Activated T-helper 1 cell treated with Interleukin-2 at 50 U/mL for 16 hours (primary cell): ENCODE measurements at places on chromosomes 5 and 9.

DNA sequence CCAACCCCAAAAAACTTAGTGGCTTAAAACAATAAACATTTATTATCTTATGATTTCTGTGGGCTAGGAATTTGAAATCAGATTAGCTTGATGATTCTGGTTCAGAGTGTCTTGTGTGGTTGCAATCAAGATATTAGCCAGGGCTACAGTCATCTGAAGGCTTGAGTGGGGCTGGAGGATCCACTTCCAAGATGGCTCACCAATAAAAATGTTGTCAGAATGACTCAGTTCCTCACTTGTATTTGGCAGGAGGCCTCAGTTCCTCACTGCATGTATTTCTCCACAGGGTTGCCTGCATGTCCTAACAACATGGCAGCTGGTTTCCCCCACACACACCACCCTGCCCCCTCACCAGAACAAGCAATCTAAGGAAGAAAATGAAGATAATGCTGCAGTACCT lies 98.2 kb upstream of the NIPBL start:
- DNase-seq: no peak

DNA sequence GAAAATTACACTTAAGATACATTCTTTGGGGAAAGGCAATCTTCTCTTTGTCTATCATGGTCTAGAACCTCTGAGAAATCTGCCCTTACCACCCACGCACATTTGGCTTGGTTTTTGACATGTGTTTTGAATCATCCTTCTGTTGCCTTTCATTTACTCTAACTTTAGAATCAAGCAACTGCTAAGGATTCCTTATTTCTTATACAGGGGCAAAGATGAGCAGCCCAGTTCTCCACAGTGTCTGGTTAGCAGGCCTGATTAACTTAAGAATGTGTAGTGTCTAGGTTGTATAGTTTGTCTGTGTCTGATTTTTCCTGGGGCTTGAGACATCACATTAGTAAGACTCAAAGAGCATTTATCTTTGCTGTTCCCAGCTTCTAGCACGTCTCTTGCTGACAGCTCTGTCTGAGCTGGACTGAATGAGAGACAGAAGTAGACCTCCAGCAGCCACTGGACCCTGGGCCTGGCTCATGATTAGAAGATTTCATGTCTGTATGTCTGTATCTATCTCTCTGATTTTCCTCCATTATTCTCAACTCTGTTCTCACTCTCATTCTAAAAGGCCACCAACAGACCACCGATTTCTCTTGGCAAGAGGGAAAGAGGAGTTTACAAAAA lies 31.8 kb upstream of the PCA3 start:
- no peak for DNase-seq

DNA sequence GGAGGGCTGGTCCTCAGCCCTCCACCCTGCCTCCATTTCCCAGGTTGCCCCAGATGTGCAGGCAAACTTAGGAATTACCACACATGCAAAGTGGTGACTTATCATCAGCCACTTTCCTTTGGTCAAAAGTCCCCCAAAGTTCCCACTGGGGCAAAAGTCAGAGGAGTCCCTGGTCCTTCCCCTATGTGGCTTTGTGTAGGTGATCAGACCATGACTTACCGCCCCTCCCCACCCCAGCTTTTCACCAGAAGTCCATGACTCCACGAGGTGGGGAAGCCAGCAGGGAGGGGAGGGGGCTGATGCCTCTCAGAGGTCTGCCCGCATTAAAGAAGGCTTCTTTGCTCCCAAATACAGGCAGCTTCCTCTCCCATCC lies 5.8 kb downstream of the TRAF1 start:
- DNase-seq: no peak

- DNase-seq: no peak
Observed at GRCh38 chr5:59034498-59035186, 451.8 kb downstream of the RAB3C start.

DNA sequence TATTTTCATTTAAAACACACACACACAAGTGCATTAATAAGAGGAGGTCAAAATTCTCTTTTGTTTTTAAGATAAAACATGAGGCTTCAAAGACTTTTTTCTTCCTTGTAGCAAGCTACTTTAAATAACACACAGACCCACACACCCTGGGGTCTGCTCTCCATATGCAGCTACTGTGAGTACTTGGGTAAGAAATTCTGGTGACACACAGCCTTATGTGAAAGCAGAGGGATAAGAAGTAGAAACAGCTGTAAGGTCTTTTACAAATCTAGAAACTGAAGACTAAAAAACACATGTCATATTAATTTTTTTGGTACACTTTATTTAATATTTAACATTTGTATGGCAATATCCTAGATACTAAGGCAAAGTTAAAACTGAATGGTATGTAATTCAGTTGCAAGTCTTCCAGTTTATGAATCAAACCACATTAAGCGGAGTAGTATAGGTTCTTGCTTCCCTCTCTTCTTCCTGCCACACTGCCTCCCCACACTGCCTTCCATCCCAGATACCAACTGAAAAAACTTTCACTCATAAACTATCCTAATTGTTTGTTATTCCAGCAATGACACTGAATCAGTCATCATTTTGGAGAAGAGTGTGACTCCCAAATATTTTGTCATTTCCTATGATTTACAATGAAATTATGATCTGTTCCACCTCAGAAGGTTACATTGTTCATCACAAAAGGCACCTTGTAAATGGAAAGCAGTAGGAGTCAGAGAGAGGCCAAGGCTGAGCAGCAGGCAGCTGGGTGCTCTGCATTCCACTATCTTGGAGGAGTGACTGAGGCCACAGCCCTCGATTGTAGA lies 92.0 kb downstream of the PLCXD3 start:
- DNase-seq: no peak

DNA sequence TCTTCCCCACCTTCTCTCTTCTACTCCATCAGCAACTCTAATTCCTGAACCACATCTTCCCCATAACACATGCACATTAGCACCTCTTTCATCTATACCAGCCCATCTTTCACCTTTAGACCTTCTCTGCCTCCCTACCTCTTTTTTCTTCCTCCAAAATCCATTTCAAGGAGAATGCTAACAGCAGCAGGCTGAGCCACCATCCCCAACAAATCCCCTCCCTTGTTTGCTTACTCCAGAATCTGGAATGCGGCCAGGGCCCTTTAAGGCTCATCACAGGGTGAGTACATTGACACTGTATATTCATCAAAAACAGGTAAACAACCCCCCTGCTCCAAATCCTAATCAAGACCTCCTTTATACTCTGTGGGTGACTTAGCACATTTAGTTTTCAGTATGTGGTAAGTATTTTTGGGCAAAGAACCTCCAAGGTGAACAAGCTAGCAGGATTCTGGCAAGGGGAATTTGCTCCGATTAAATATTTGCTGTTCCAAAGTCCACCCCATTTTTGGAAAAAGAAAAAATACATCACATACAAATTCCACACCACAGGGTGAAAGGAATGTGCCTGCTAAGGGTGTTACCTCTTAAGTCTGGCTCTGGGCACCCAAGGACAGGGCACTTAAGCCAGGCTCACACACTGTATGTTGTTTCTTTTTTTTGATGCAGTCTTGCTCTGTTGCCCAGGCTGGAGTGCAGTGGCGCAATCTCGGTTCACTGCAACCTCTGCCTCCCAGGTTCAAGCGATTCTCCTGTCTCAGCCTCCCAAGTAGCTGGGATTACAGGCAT lies 71.4 kb downstream of the SERINC5 start:
- DNase-seq: no peak

GRCh38 chr9:125887172-125887571 lies 140.0 kb downstream of the PBX3 start:
- no peak for DNase-seq

- DNase-seq: no peak
Observed at GRCh38 chr5:172646716-172647285, 5.7 kb downstream of the NEURL1B start.

- no peak for DNase-seq
Observed at GRCh38 chr5:107123014-107123413, 547.7 kb downstream of the EFNA5 start.

DNA sequence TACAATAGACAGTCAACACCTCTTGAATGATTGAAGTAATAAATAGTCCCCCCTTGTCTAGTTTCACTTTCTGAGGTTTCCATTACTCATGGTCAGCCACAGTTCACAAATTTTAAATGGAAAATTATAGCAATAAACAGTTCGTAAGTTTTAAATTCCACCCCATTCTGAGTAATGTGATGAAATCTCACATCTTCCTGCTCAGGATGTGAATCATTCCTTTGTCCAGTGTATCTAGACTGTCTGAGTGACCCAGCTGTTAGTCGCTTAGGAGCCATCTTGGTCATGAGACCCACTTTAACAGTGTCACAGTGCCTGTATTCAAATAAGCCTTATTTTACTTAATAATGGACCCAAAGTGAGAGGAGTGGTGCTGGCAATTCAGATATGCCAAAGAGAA lies 311.6 kb upstream of the PRR16 start:
- DNase-seq: no peak

DNA sequence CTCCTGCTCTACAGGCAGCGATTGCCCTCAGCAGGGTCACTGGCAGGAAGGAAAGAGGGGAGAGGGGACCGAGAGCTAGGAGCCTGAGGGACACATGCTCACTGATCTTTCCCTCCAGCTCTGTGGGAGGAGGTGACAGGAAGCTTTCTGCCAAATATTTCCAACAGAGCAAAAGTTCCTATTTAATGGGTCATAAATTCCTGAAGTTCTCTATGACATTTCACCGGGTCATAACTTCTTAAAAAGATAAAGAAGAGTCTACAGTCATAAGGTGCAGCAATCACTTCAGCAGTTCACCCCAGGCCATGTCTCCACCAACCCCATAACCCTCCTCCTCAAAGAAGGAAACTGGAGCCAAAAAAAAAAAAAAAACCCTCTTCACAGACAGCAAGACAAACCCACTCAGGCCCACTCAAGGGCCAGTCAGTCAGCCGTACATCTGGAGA lies 481.1 kb downstream of the NR2F1-AS1 start:
- no peak for DNase-seq

GRCh38 chr5:169697976-169698375 lies 60.9 kb downstream of the DOCK2 start:
- DNase-seq: no peak

DNA sequence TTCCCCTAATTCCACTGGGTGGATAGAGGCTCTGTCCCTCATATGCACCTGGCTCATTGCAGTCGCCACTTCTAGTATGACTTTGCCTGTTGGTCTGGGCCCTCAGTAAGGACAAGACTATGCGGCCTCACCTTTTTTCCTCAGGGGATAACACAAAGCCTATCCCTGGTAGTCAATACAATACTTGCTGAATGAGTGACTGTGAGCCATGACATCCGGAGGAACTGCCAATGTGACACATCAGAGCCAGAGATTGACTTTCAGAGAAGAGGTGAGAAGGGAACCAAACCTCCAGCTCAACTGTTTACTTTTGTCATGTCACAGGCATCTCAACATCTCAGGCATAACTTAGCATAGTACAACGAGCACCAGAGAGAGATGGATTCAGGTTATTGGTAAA lies 371.3 kb downstream of the DMRT2 start:
- DNase-seq: no peak

DNA sequence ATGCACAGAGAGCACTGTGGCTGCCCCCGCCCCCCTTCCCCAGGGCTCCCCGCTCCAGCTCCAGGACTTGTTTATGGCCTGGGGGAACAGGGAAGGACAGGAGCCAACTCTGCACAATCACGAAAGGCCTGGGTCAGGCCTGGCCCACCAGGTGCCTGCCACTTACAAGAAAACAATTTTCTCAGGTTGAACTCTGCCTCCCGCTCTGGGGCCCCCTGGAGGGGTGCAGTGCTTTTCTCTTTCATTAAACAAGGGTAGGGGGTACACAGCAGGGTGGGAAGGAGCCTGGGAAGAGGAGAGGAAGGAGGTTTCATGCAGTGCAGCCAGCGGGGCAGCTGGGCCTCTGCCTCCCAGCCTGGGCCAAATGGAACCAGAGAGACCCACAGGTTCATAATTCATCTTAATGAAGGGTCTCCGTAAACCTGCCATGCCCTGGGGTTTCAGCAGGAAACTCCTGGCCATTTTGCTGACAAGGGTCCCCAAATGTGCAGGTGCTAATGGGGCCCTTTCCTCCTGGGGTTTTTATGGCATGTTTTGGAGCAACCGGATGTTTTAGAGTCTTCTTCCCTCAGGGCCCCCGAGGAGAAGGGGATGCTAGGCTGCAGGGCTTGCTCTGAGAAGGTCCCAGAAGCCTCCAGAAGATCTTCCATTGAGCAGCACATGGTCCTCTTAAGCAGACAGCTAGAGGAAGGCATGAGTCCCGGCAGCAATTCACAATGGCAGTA lies 219.8 kb downstream of the SLIT3 start:
- no peak for DNase-seq

- no peak for DNase-seq
Observed at GRCh38 chr5:1789834-1790471, 9.7 kb downstream of the MRPL36 start.
